Effector memory CD4-positive, alpha-beta T cell (primary cell): ENCODE measurements at places on chromosomes 7 and 10.

DNA sequence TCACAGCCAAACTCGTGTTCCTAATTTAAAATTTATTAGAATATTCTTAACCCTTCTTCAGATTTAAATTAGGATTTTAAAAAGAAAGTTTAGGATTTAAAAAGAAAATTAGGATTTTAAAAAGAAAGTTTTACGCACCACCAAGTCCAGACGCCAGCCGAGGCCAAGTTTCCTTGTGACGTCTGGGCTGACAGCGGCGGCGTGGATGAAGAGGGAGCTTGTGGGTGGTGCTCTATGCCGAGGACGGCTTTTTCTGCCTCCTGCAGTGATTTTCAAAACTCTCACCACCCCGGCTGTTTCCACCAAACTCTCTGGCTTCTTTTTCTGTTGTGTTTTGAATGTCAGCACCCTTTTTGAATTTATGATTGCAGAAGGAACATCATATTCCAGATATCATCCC lies 252.9 kb downstream of the DNAJB6 start:
- no peak for DNase-seq

DNA sequence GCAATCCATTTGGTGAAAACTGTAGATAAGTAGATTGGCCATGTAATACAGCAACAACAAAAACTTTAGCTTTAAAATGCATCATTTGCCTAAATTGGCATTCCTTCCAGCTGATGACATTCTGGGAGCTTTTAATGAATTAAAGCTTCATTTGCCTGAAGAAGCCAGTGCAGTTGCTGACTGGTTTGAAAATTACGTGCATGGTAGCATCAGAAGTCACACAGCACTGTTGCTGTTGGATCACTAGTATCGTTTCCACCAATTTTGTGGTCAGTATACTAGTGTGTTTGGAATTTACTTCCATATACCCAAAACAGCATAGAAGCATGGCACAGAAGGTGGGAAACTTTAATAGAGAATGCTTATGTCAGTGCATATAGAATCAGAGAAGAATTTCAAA lies 194.9 kb downstream of the ETV1 start:
- DNase-seq: no peak

DNA sequence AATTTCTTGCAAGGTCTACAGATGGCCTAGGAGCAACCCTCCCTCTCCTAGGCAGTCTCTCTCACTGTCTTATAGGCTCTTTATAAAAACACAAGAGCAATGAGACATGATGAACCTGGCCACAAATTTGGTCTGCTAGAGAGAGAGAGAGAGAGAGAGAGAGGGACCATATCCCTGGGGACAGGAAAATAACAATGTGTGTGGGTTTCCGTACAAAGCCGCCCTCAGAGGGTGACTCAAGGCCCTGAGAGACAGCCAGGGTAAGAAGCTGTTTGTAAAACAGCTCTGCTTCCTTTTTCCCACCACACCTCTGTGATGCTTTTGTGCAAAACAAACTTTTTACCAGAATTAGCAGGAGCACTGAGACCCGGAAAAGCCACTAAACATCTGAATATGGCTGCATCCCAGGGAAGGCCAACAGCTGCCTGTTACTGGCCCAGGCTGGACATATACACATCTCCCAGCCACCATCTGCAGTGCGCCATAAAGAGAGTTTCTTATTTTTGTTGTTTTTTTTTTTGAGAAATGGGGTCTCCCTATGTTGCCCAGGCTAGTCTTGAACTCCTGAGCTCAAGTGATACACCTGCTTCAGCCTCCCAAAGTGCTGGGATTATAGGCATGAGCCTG lies 18.4 kb downstream of the GIMAP5 start:
- DNase-seq: peak; percentile 51

- no peak for DNase-seq
Measured at GRCh38 chr10:19778996-19779395, 37.2 kb upstream of the PLXDC2 start.

GRCh38 chr10:132387764-132388210 lies 9.2 kb upstream of the PWWP2B start:
- DNase-seq: peak; percentile 71
